T-cell (primary cell): ENCODE measurements at places on chromosomes 1 and 21. TPM values are rescaled to one million over a fixed set of nuclear protein-coding genes. Genes with fewer than 3 reads are reported as not detected.

The S100A1 gene
- not detected for total RNA-seq

The KRTAP21-1 gene
- total RNA-seq: not detected

DNA sequence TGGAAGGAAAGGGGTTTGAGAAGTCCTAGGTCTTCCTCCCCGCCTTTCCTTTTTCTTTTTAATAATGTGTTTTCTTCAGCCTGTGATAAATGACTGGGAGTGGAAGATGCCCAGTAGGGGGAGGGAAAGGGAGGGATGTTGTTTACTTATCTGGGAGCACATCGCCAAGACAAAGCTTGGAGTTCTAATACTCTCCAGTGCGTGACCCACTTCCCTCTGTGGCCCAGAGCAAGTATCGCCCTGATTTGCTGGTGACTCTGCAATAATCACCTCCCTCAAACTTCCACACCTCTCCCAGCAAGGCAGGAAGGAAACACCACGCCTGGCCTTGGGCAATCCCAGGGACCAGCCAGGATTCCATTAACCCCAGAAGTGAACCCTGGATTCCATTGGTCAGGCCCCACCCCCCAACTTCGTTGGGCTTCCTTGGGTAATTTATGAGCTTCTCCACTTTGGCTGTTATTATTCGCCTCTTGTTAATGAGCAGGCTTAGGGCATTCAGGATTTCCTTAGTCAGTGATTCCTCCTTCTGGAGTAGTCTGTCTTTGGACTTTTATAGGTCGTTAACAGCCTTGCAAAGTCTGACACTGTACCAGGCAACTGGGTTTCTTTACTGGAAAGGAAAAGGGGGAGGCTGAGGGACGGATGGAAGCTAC lies 24.3 kb upstream of the GRHL3 start:
- H3K4me1 ChIP-seq: no peaks in the 10 kb centered on the region
- no peak for DNase-seq
- H3K4me3 ChIP-seq: no peak overlapping the region

DNA sequence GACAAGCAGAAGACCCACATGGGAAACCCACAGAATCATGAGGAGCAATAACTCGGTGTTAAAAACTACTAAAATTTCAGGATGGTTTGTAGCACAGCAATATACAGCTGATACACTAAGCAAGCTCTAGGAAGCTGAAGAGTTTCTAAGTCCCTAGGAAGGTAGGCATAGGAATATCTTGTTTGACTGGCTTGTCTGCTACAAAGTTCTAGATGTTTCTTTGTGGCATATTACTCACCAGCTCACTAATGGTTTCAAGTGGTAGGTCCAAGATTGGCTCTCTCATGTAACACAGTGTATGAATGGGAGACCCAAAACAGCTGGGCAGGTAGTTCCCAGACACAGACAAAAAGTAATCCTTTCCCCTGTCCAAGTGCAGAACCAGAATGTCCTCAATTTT lies 13.3 kb upstream of the MTF1 start:
- no peak overlapping the region for H3K4me3 ChIP-seq
- H3K4me1 ChIP-seq: no peaks in the 10 kb centered on the region
- no peak for DNase-seq
- no peaks in the 10 kb centered on the region for H3K27me3 ChIP-seq

The RAB25 gene
- 1.9 TPM for total RNA-seq

DNA sequence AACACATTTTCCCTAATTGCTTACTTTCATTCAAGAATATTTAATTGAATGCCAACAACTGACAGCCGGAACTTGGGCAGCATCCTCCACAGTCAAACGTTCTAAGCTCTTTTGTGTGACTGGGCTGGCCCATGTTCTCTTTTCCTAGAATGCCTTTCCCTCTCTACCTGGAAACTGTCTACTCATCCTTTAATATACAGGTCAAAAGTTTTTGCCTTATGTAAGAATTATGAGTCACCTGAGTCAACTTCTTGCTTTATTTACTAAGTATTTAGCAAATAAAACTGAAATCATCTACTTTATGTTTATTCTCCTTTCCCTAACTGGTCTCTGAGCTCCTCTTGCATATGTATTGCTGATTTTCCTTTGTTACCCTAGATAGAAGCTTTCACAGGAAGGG lies 172.2 kb downstream of the CHRM3 start:
- H3K36me3 ChIP-seq: no peaks in the 10 kb centered on the region
- no peaks in the 10 kb centered on the region for H3K27me3 ChIP-seq
- no peak for DNase-seq
- H3K4me3 ChIP-seq: no peak overlapping the region
- H3K27ac ChIP-seq: no peak overlapping the region
- no peaks in the 10 kb centered on the region for H3K4me1 ChIP-seq

GRCh38 chr1:19418503-19418971 lies 66.8 kb downstream of the CAPZB start:
- H3K36me3 ChIP-seq: peaks cover 60% of the 10 kb centered on the region
- no peak overlapping the region for H3K4me3 ChIP-seq
- H3K27ac ChIP-seq: no peak overlapping the region
- H3K27me3 ChIP-seq: no peaks in the 10 kb centered on the region

GRCh38 chr1:245762396-245762910 lies 607.7 kb downstream of the KIF26B start:
- H3K4me3 ChIP-seq: no peak overlapping the region
- DNase-seq: no peak
- no peaks in the 10 kb centered on the region for H3K27me3 ChIP-seq
- H3K36me3 ChIP-seq: peaks cover 2% of the 10 kb centered on the region
- H3K4me1 ChIP-seq: no peaks in the 10 kb centered on the region

DNA sequence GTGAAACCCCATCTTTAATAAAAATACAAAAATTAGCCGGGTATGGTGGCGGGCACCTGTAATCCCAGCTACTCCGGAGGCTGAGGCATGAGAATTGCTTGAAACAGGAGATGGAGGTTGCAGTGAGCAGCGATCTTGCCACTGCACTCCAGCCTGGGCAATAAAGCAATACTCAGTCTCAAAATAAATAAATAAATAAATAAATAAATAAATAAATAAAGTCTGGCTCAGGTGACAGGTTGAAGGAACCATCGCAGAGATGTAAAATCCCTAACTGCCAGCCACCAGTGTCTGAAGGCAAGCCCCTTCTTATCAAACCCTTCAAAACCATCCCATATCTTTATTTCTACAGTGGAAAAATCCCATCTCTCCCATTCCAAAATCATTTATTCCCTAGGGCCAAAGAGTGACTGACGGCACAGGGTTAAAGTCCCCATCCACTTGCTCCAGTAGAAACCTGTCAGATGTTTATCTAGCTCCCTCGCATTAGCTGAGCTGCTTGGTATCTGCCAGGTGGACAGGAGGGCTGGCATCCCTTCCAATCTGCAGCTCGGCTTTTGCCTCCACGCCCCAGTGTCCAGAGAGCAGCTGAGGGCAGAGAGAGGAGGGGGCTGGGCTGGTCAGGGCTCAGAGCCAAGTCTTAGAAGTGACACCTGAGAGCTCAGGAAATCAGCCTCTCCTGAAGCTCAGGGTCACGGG lies 5.0 kb downstream of the CSRP1 start:
- H3K4me1 ChIP-seq: peaks cover 22% of the 10 kb centered on the region
- H3K27ac ChIP-seq: no peak overlapping the region
- H3K27me3 ChIP-seq: no peaks in the 10 kb centered on the region
- H3K4me3 ChIP-seq: no peak overlapping the region
- no peaks in the 10 kb centered on the region for H3K36me3 ChIP-seq
- no peak for DNase-seq

GRCh38 chr21:36396971-36397370 lies 11.8 kb downstream of the CHAF1B start:
- no peaks in the 10 kb centered on the region for H3K4me1 ChIP-seq
- H3K36me3 ChIP-seq: no peaks in the 10 kb centered on the region
- DNase-seq: no peak
- no peak overlapping the region for H3K4me3 ChIP-seq
- no peaks in the 10 kb centered on the region for H3K27me3 ChIP-seq

DNA sequence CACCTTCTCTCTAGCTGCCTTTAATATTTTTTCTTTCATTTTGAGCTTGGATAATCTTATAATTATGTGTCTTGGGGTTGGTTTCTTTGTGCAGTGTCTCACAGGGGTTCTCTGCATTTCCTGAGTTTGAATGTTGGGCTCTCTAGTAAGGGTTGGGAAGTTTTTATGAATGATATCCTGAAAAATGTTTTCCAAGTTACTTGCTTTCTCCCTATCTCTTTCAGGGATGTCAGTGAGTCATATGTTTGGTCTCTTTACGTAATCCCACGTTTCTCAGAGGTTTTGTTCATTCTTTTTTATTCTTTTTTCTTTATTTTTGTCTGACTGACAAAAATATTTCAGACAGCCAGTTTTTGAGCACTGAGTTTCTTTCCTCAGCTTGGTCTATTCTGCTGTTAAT lies 55.4 kb upstream of the CCDC190 start:
- DNase-seq: no peak
- H3K4me1 ChIP-seq: no peaks in the 10 kb centered on the region
- H3K27ac ChIP-seq: no peak overlapping the region
- H3K4me3 ChIP-seq: no peak overlapping the region
- no peaks in the 10 kb centered on the region for H3K36me3 ChIP-seq

GRCh38 chr1:47709872-47710231 lies 272.0 kb downstream of the FOXD2 start:
- DNase-seq: no peak
- no peak overlapping the region for H3K27ac ChIP-seq
- peaks cover 73% of the 10 kb centered on the region for H3K27me3 ChIP-seq
- H3K4me3 ChIP-seq: no peak overlapping the region
- no peaks in the 10 kb centered on the region for H3K36me3 ChIP-seq

DNA sequence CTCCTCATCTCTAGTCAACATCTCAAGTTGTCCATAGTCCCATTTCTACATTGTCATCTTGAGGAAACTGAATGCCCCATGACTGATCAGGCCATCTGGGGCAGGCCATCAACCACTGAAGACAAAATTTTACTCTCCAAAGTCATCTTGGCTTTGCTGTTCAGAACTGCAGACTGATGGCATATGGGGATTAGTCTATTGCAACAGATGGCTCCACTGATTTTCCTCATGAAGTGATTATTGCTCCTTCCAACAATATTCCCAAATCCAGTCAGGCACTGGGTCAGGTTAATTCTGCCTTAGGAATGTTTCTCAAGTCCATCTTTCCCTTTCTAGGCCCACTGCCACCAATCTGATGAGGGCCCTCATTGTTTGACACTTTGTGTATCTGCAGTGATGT lies 101.7 kb downstream of the ESRRG start:
- no peak overlapping the region for H3K27ac ChIP-seq
- H3K27me3 ChIP-seq: no peaks in the 10 kb centered on the region
- H3K36me3 ChIP-seq: no peaks in the 10 kb centered on the region
- no peak overlapping the region for H3K4me3 ChIP-seq
- no peaks in the 10 kb centered on the region for H3K4me1 ChIP-seq

GRCh38 chr1:244941121-244941520 lies 76.8 kb upstream of the HNRNPU start:
- H3K36me3 ChIP-seq: no peaks in the 10 kb centered on the region
- no peak overlapping the region for H3K4me3 ChIP-seq
- H3K27ac ChIP-seq: no peak overlapping the region
- no peaks in the 10 kb centered on the region for H3K27me3 ChIP-seq
- no peak for DNase-seq

The CREG1 gene
- total RNA-seq: 10.9 TPM

The DLGAP3 gene
- total RNA-seq: 0.99 TPM

The CDK18 gene
- total RNA-seq: 2.1 TPM

GRCh38 chr1:184838504-184838951 lies 83.9 kb upstream of the EDEM3 start:
- H3K27ac ChIP-seq: no peak overlapping the region
- H3K36me3 ChIP-seq: peaks cover 3% of the 10 kb centered on the region

The ZNF683 gene
- 0.32 TPM for total RNA-seq

GRCh38 chr1:15304708-15305467 lies 57.9 kb downstream of the FHAD1 start:
- no peak overlapping the region for H3K27ac ChIP-seq
- no peaks in the 10 kb centered on the region for H3K36me3 ChIP-seq
- H3K4me1 ChIP-seq: peaks cover 4% of the 10 kb centered on the region
- no peak overlapping the region for H3K4me3 ChIP-seq
- DNase-seq: peak; percentile 60
- H3K27me3 ChIP-seq: no peaks in the 10 kb centered on the region

- peak within 1 kb of the TSS; percentile 85 for H3K27ac ChIP-seq
- peaks cover 27% of the 10 kb centered on the region for H3K4me1 ChIP-seq
- peak within 1 kb of the TSS; percentile 95 for H3K4me3 ChIP-seq
- H3K27me3 ChIP-seq: no peaks in the 10 kb centered on the region
These were observed at the start of gene SMIM12 for GRCh38 chr1:34859446-34860200. SMIM12 (minus strand) TSS chr1:34859749; CDS start chr1:34855977, 3,772 bp downstream.

DNA sequence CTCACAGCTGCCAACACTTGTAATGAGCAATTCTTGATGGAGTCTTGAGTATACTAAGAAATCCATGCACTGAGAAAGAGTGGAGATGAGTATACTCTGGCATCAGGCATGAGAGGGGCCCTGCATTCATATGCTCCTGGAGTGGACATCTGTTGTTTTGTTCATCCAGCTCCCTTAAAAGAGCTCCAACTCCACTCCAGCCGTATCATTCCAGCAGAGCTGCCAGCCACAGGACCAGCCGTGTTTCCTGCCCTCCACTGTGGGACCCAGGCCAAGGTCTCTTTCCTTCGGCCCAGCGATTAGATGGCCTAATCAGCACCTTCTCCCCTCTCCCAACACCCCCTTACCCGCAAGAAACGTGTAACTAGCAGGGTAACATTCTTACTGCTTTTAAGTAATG lies 144.5 kb downstream of the OMA1 start:
- no peak overlapping the region for H3K27ac ChIP-seq
- no peaks in the 10 kb centered on the region for H3K4me1 ChIP-seq
- DNase-seq: no peak
- no peak overlapping the region for H3K4me3 ChIP-seq
- no peaks in the 10 kb centered on the region for H3K36me3 ChIP-seq
- H3K27me3 ChIP-seq: no peaks in the 10 kb centered on the region

DNA sequence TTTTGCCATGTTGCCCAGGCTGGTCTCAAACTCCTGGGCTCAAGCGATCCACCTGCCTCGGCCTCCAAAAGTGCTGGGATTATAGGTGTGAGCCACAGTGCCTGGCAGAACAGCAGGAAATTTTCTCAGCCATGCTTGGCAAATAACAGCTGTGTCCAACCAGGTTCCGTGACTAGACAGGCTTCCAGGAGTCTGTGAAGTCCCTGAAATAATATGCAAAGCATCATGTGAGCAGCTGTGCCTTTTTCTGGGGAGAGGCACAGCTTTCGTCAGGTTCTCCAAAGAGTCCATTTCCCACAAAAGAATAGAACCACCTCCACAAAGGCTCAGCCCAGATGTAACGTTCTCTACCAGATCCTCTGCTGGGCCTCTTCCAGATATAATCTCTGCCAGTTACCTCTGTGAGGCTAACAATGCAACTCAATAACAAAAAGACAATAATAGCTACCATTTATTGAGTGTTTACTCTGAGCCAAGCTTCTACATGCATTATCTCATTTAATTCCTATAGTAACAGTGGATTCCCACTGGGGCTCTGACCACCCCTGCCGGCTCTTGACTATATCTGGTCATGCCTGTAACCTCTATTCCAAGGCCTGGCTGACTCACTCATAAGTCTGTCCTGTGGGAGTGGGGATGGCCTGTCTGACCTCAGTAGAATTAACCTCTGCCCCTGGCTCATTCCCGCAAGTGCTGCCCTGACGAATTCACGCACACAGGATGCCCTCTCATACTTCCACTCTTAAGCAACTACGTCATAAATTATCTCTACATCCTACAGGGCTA lies 4.0 kb upstream of the NKAIN1 start:
- no peaks in the 10 kb centered on the region for H3K4me1 ChIP-seq
- H3K36me3 ChIP-seq: no peaks in the 10 kb centered on the region
- no peak for DNase-seq
- peaks cover 26% of the 10 kb centered on the region for H3K27me3 ChIP-seq
- no peak overlapping the region for H3K27ac ChIP-seq

GRCh38 chr1:210711825-210712612 lies 383.3 kb downstream of the HHAT start:
- H3K36me3 ChIP-seq: no peaks in the 10 kb centered on the region
- H3K4me1 ChIP-seq: no peaks in the 10 kb centered on the region
- H3K27me3 ChIP-seq: no peaks in the 10 kb centered on the region
- no peak overlapping the region for H3K4me3 ChIP-seq
- H3K27ac ChIP-seq: no peak overlapping the region
- no peak for DNase-seq
